Activated CD4-positive, alpha-beta T cell treated with anti-CD3 and anti-CD28 coated beads, Interleukin-2, amount 10 ng/mL, durations not matched to agents 24 days and 14 days (primary cell): ENCODE measurements at places on chromosomes 4 and X. TPM values are rescaled to one million over a fixed set of nuclear protein-coding genes. Genes with fewer than 3 reads are reported as not detected.

Gene HTRA3
- 0.12 TPM in 1 of 2 replicates, not detected in the other for total RNA-seq

Gene SSX4B
- total RNA-seq = not detected in 2 replicates

Gene TMPRSS11D
- total RNA-seq = not detected in 2 replicates

Gene ARHGAP36
- not detected in 2 replicates for total RNA-seq

Gene SPATA4
- total RNA-seq = 0.12 TPM in 1 of 2 replicates, not detected in the other
